ENCODE measurements at places on chromosomes 4 and X. TPM values are rescaled to one million over a fixed set of nuclear protein-coding genes. Genes with fewer than 3 reads are reported as not detected.

Gene CT55
- not detected for polyA plus RNA-seq

Gene XK
- polyA plus RNA-seq: not detected

Gene ETDB
- not detected for polyA plus RNA-seq

Gene IL3RA
- 1.5 TPM for polyA plus RNA-seq

Gene MGARP
- 24.2 TPM for polyA plus RNA-seq

Gene SCRG1
- 0.47 TPM for polyA plus RNA-seq

Gene QRFPR
- not detected for polyA plus RNA-seq

Gene NR3C2
- polyA plus RNA-seq: 0.18 TPM

Gene UGT2B17
- polyA plus RNA-seq: not detected

Gene FAM241A
- 0.45 TPM for polyA plus RNA-seq

Gene ATP2B3
- not detected for polyA plus RNA-seq

Gene DTHD1
- polyA plus RNA-seq: not detected

Gene APBB2
- polyA plus RNA-seq: 52.9 TPM

Gene CD40LG
- not detected for polyA plus RNA-seq

Gene TACR3
- polyA plus RNA-seq: not detected

Gene AR
- 13.9 TPM for polyA plus RNA-seq

Gene C4orf36
- polyA plus RNA-seq: 3.0 TPM

Gene TGIF2LX
- not detected for polyA plus RNA-seq

Gene RAB40A
- polyA plus RNA-seq: 0.56 TPM

Gene PI4K2B
- 8.9 TPM for polyA plus RNA-seq

Gene LANCL3
- not detected for polyA plus RNA-seq

Gene TMEM144
- 0.65 TPM for polyA plus RNA-seq

Gene RPS6KA6
- 4.0 TPM for polyA plus RNA-seq

Gene MMGT1
- polyA plus RNA-seq: 21.1 TPM

Gene EDA
- polyA plus RNA-seq: 0.06 TPM

Gene RTL5
- polyA plus RNA-seq: 1.5 TPM

Gene SPANXD
- not detected for polyA plus RNA-seq

Gene MAMLD1
- 3.9 TPM for polyA plus RNA-seq

Gene UGT2A1
- polyA plus RNA-seq: not detected

Gene SPP1
- polyA plus RNA-seq: 5.4 TPM

Gene CTSO
- 14.1 TPM for polyA plus RNA-seq

Gene S100G
- not detected for polyA plus RNA-seq

Gene RNF175
- not detected for polyA plus RNA-seq

Gene GPRIN3
- polyA plus RNA-seq: 0.01 TPM

Gene DMRTC1
- not detected for polyA plus RNA-seq

Gene FAM149A
- not detected for polyA plus RNA-seq

Gene SRPX
- polyA plus RNA-seq: 44.9 TPM

Gene NPNT
- polyA plus RNA-seq: not detected

Gene PPEF1
- not detected for polyA plus RNA-seq

Gene KIT
- 3.3 TPM for polyA plus RNA-seq

Gene CXCL6
- 0.06 TPM for polyA plus RNA-seq

Gene ART3
- not detected for polyA plus RNA-seq

Gene PRRG1
- 15.4 TPM for polyA plus RNA-seq

Gene TRMT44
- 5.3 TPM for polyA plus RNA-seq

Gene USP17L25
- not detected for polyA plus RNA-seq

Gene RAB41
- not detected for polyA plus RNA-seq

Gene TMEM128
- polyA plus RNA-seq: 23.1 TPM

Gene HMX1
- not detected for polyA plus RNA-seq

Gene CITED1
- not detected for polyA plus RNA-seq

Gene EXOC1L
- not detected for polyA plus RNA-seq

Gene IGSF1
- polyA plus RNA-seq: not detected
